ENCODE measurements at places on chromosomes 11 and 22. TPM values are rescaled to one million over a fixed set of nuclear protein-coding genes. Genes with fewer than 3 reads are reported as not detected.

Gene PARVB
- total RNA-seq, result 19.6 TPM

Gene KRTAP5-10
- not detected for total RNA-seq

Gene ATXN10
- 88.1 TPM for total RNA-seq

Gene LGALS12
- not detected for total RNA-seq

Gene MRGPRF
- total RNA-seq, result not detected

- no peak for DNase-seq
Measured at GRCh38 chr11:1116104-1116503, 41.4 kb downstream of the MUC2 start.

DNA sequence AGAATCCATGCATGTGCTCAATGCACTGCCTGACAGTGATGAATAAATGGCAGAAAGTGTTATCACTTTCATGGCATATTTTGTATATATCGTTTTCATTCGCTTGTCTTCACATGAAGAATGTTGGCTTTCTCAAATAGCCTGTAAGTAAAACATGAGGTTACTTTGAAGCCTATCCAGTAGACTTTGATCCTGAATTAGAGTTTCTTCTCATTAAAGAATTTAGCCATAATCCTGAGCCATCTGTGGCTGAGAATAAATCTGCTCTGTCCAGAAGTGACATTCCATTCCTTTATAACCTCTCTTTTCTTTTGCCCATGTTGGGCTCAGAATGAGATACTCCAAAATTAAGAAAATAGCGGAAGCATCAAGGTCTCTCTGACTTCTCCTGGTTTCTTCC is 1071.7 kb upstream of the TENM4 start:
- DNase-seq, result no peak

Gene CARD16
- total RNA-seq, result 4.3 TPM

GRCh38 chr11:113615773-113616172 is 90.3 kb downstream of the TMPRSS5 start:
- no peak for DNase-seq

Data from activated T-cell treated with anti-CD3 and anti-CD28 coated beads, Interleukin-2, amount 50 U/mL, for 4 hours (primary cell).